Kasumi-1 (cell line): ENCODE measurements at places on chromosomes 1 and 21.

- DNase-seq, result no peak
Measured at GRCh38 chr1:161324020-161324419, 9.8 kb downstream of the SDHC start.

GRCh38 chr1:186882372-186883134, 53.8 kb downstream of the PLA2G4A start:
- DNase-seq, result no peak

DNA sequence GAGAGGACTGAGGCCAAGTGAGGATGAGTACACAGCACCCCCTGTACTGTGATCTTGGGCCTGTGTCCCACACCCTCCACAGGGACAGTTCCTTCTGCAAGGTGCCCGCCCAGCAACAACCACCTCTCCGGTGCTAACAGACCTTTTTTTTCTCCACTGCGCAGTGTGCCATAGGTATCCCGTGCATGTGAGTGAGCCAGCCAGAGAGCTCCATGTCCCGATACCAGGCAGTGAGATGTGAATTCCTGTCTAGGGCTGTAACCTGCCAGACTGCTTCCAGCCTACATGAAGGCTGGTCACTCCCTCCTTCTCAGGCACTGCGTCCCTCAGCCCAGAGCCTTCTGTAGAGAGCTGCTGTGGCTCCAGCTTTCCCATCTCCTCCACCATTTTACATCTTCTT, 56.9 kb downstream of the PCBP3 start:
- no peak for DNase-seq

DNA sequence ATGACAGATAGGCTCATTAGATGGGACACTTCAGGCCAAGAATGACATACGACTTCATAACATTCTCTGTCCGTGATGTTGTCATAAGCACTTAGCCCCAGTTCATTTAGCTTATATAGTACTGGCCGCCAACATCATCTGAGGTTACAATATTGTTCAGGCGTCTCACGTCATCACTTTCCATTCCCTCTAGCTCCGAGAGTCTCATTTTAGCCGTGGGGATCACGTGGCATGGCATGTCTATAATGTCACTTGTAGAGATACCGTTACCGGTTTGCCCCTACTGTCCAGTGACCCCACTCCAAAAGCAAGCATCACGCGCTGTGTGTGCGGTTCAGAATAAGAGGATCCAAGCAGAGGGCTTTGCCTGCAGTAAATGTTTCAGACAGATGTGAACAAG, 34.6 kb upstream of the HEATR1 start:
- no peak for DNase-seq

GRCh38 chr1:181647314-181648035, 164.2 kb downstream of the CACNA1E start:
- no peak for DNase-seq

- no peak for DNase-seq
Measured at GRCh38 chr1:64981601-64982533, 15.5 kb upstream of the JAK1 start.

GRCh38 chr1:101108111-101108500, 82.5 kb upstream of the DPH5 start:
- DNase-seq, result no peak
